Activated CD8-positive, alpha-beta memory T cell treated with anti-CD3 and anti-CD28 coated beads, Interleukin-2, amount 50 U/mL, for 48 hours (primary cell): ENCODE measurements at places on chromosomes 12 and 14.

GRCh38 chr12:107921062-107921461, 146.6 kb downstream of the ASCL4 start:
- no peak for DNase-seq

DNA sequence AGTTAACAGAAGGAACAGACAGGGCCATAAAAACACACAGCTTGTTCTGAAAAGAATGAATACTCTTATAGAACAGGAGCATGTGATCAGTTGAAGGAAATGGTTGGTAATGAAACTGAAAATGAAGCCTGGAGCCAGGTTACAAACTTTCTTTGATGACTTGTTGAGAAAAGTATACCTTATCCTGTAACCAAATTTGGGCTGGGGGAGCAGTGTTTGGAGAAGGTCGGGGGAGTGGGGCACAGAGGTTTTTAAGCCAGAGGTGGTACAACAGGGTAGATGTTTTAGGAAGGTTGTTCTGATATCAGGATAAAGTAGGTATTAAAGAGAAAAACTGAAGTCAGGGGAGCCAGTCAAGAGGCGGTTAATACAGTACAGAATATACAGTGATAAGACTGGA, 8.2 kb downstream of the GOLT1B start:
- no peak for DNase-seq

- no peak for DNase-seq
Measured at GRCh38 chr12:53706080-53706479, 21.2 kb downstream of the CALCOCO1 start.

- no peak for DNase-seq
Measured at GRCh38 chr14:81767266-81767995, 233.8 kb upstream of the SEL1L start.

GRCh38 chr14:55864890-55865655, 253.1 kb upstream of the PELI2 start:
- no peak for DNase-seq

- peak; percentile 75 for DNase-seq
Measured at GRCh38 chr12:26651566-26652188, 181.3 kb downstream of the ITPR2 start.

DNA sequence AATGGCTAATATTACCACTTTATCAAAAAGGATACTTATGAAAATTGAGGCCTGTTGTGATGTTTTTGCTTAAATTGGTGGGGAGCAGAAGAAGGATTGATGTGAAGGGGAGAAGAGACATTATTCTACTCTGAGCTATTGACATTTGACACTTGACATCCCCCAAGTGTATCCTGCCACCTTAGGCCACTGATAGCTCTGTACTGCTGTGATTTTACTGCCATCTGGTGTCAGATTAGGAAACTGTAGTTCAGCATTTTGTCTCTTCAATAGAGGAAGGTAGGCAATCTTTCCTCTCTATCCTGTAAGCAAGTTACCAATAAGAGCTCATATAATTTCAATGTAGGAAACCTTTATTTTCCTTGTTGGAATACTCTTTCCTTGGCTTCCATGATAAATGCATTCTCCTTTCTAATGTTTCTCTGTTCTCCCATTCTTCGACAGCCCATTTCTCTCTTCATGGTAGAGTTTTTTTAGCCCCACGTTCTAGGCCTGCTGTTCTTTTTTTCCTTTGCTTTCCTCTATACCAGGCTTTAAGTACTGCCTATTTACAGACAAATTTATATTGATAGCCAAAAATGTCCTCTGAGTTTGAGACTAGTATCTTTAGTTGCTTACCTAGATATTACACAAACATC, 46.3 kb downstream of the PPHLN1 start:
- DNase-seq, result no peak

GRCh38 chr12:70120970-70121369, 122.3 kb upstream of the CNOT2 start:
- DNase-seq, result no peak

GRCh38 chr14:41609704-41610183, 3.1 kb downstream of the LRFN5 start:
- peak; percentile 57 for DNase-seq

DNA sequence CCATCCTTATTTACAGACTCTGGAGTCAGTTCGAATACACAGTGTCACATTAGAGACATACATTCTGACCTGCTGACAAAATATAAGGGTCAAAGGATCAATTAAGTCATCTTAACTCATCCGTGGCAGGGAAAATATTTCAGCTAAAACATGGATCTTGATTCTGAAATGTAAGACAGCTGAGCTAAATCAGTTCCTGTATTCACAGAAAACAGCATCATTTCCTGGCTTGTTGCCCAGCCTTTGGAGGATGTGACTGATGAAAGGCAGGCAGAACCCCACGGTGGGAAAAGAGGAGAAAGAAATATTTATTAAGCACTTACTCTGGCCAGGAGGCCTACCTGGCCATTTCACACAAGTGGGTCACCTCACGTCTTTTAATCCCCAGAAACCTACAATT, 101.9 kb downstream of the GAS2L3 start:
- no peak for DNase-seq

DNA sequence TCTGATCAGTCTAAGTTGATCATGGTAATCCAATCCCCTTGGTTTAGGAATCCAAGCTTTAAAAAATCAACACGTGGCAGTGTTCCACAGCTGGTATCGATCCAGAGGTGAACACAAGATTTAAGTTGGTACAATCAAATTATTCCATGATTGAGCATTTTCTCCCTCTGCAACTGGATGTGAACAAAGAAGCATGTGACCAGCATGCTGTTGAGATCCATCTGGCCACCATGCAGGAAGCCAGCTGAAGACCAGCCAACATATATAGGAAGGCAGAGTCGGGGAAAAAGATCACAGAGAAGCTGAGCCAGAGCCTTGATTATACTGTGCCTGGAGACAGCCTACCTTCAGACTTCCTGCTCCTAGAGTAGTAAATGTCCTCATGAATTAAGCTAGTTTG, 158.3 kb downstream of the SEC23A start:
- no peak for DNase-seq

DNA sequence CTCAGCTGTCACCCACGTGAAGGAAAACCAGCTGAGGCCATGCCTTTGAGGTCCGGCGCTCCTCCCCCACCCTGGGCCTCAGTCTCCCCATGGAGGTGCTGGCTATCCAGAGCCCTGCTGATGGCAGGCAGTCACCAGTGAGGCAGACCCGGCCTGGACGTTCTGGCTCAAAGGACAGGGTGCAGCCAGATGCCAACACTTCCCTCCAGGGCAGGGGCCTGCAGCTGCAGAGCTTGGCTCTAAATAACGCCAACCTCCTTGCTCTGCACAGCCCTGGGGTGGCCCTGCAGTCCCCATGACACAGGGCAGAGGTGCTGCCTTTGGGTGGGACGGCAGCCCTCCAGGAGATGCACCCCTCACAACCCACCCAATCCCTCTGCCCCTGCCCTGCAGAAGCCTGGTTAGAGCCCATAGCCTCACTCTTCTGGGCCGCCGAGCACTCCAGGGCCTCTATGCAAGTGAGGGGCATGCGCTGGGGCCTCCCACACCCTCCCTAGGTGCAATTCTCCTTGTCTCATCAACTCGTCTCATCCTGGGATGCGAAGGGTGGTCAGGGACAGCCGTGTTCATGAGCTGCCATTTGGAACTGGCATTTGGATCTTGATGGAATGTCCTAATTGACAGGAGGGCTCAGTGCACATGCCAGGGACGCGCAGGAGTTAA, 30.4 kb downstream of the CCDC85C start:
- no peak for DNase-seq

DNA sequence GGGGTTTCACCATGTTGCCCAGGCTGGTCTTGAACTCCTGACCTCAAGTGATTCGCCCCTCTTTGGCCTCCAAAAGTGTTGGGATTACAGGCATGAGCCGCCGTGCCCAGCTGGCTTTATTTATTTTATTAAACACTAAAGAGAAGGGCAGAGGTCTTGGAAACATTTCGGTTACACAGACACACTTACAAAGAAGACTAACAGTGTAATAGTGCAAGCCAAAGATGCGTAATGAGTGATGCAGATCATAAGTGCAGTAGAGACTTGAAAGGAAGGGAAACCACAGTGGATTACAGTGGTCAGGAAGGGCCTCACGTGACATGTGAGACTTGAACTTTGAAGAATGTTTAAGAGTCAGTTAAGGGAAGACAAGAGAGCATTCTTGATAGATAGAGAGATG, 33.9 kb upstream of the CDK17 start:
- DNase-seq, result no peak

GRCh38 chr12:29611906-29612305, 114.4 kb upstream of the OVCH1 start:
- no peak for DNase-seq

DNA sequence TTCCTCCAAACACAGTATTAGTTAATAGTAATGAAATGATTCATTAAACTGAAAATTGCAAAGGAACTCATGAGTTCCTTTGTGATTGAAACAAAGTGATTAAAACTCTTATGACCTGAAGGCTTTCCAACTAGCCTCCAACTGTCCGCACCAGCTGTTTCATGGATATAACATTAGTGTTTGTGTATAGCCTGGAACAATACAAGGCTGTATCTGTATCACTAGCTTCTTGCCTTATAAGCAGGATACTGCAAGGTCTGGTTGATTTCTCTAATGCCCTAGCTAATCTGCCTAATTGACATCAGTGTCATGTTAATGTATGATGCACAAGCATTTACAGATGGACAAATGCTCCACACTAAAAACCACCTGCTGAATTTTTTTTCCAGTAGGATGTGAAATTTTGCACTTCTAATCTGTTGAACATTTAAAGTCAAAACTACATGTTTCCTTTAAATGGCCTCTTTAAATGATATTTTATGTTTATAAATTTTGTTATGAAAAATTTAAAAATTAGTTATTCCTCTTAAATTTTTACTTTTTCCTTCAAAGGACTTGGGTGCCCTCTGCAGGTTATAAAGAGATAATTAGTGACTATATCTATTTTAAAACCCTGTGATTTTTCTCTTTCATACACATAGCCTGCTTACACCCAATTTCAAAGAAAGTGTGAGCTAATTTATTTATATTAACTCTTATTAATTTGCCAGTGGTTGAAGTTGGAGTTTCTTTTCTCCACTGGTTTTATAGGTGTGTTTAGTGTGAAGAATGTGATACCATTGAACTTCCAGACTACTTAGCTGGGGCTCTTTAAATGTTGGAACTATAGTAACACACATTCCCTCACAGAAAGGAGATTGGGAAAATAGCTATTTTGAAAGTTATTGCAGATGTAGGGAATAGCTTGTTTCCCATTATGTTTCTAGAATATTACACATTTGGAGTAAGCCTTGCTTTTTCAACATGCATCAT, 25.4 kb downstream of the AP5M1 start:
- no peak for DNase-seq

DNA sequence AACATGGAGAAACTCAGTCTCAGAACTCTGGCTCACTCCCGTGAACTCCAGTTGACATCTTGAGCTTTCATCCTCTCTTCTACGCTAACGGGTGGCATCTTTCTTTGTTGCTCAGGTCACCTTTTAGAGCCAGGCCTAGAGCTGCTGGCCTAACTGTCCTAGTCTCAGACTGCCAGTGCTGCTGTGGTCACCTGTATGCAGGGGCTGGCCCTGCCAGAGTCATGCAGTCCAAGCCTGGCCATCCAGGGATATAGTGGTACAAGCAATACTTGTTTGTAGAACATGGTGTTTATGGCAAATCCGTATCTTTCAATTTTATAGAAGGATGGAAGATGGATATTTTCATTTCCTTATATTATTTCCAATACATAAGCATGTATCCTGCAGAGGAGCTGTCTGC, 117.2 kb downstream of the PELI2 start:
- no peak for DNase-seq

DNA sequence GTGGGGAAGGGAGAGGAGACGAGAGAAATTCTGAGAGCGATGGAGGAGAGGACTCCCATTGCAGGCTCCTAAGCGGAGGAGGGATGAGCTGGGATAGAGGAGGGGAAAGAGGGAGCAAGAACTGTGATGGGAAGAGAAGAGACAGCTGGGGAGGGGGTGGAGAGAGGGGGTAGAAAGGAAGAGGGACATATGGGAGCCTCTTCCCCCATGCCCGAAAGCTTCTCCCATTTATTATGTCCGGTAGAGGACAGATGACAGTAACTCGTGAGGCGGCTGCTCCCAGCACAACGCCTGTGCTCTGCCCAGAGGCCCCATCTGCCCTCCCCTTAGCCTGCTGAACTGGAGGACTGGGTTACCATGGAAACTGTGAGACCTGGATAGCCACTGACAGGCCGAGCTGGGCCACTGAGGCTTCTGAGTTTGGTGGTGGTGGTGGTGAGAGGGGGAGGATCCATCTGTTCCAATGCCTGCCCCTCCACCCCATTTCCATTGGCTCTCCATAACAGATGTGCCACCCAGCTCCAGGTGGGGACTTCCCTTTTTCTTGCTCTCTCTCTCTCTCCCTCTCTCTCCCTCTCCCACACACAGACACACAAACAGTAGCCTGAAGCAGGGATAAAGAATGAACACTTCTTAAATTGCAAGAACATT, 8.3 kb downstream of the CPNE6 start:
- DNase-seq, result no peak

GRCh38 chr12:107983756-107984472, 145.2 kb upstream of the WSCD2 start:
- no peak for DNase-seq

DNA sequence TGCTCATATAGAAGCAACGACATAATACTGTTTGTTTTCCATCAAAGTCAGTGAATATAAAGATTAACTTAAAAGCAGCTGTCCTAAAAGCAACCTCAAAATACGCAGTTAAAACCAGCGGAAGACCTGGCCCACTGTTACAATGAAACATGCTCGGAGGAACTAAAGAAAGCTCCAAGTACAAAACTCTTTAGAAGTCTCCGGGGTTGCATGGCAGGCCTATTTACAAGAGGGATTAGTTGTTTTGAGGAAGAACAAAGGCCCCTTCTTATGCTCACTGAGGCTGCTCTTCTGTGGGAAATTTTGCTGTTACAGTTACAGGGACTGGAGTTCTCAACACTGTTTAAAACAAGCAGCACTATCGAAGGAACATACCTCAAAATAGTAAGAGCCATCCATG, 75.9 kb upstream of the C12orf71 start:
- no peak for DNase-seq

GRCh38 chr14:23335623-23336022, 14.4 kb downstream of the PABPN1 start:
- DNase-seq, result no peak

DNA sequence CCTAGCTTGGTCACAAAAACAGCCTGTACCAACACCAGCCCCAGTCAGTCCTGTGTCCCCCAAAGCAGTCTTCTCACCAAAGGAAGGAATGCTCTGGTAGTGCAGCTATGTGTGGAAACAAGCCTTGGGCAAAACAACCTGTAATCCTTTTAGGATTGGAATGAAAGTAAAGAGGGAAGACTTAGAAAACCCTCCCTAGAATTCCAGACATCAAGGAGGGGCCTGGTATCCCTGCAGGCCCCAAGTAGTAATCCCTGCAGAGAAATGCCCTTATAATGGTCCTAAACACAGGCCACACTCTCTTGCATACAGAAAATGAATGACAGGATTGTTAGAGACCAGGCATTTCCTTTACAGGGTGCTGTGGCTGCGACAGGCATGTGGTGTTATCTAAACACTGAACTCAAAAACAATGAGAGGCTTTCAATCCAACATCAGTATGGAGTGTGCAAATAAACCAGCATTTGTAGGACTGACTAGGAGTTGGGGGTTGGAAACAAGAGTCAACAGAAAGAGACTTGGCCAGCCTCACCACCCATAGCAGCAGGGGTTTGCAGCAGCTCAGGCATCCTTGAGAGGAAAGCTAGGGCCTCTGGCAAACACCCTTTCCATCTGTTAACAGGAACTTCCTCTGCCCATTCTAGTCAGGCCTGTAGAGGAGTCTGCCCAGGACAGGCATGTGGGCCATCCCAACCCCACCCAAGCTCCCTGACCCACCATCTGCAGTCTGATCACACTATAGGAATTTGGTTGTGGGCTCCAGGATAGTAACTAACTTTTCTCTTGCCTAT, 59.1 kb downstream of the DCAF5 start:
- DNase-seq, result no peak
